GM23338 (cell line): ENCODE measurements at places on chromosomes 7 and 10. TPM values are rescaled to one million over a fixed set of nuclear protein-coding genes. Genes with fewer than 3 reads are reported as not detected.

FANK1 gene
- total RNA-seq, result 0.69 TPM in 1 of 2 replicates, not detected in the other

ZKSCAN1 gene
- total RNA-seq, result 14.5 and 19.4 TPM in 2 replicates

MBL2 gene
- not detected in 2 replicates for total RNA-seq

CALML3 gene
- total RNA-seq, result not detected in 2 replicates

ASB10 gene
- total RNA-seq, result not detected in 2 replicates

KEL gene
- total RNA-seq, result 3.6 TPM in 1 of 2 replicates, not detected in the other

UNCX gene
- total RNA-seq, result not detected in 2 replicates

INA gene
- total RNA-seq, result 25.1 and 26.1 TPM in 2 replicates

UCMA gene
- total RNA-seq, result 8.6 and 12.7 TPM in 2 replicates

KCND2 gene
- 15.6 and 17.7 TPM in 2 replicates for total RNA-seq

SPDYE5 gene
- total RNA-seq, result not detected in 2 replicates

LIPM gene
- total RNA-seq, result not detected in 2 replicates

PRPS1L1 gene
- not detected in 2 replicates for total RNA-seq

CAV1 gene
- total RNA-seq, result 16.0 and 22.5 TPM in 2 replicates

KLHL7 gene
- total RNA-seq, result 119 and 143 TPM in 2 replicates

EN2 gene
- total RNA-seq, result not detected in 2 replicates

TCERG1L gene
- total RNA-seq, result 1.8 and 5.5 TPM in 2 replicates
